ENCODE measurements at places on chromosomes 16 and 17.
A peak's percentile ranks its signal among the peaks of the same experiment; 100 is the strongest.

DNA sequence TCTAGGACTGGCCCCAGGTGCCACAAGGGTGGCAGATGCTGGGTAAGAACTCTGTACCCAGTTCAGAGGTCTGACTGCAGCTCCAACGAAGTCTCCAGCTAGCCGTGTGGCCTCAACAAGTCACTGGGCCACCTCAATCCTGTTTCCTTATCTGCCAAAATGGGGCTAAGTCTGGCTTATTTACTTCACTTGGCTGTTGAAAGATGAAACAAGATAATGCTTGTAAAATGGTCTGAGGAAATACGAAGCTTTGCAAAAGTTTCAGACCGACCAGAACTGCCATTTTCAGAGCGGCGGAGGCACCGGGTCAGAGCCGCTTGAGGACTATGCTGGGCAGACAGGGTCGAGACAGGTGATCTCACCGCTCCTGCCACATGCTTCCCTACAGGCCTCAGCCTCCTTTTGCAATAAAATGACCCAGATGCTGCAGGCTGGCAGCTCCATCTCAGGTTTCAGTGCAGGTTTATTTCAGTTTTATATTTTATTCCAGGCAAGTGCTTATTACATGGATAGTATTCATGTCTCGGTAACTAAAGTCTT is 17.2 kb downstream of the MNT start:
- DNase-seq: no peak

DNA sequence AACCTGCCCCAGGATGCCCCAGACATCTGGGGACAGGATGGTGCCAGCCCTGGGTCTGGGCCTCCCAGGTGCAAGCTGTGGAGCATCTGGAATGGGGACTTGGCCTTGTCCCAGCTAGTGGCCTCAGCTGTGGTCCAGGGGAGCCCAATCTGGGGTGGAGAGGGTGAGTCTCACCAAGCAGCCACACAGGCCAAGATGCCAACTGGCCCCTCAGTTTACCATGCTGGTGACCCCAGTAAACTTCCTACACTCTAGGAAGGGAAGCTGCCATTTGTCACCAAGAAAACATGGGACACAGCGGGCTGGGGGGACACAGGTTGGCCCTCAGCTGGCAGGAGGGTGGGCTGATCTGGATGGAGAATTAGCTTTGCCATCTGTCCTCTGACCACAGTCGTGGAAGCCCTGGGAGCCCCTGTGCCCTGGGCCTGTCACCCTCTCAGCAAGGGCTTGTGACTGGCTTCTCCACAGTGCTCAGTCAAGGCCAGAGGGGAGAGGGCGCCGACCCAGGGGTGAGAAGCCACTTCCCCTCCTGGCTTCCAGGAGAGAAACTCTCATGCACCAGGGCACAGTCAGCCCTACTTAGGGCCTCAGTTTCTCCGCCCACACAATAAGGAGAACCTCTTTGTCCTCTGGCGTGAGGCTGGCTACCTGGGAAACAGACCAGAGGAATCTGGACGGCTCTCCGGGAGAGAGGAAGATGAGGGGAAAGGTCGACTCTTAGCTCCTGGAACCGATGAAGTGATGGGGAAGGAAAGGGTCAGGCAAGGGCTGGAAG is 126.4 kb upstream of the SMURF2 start:
- no peak for DNase-seq

GRCh38 chr17:34598161-34598776 is 18.9 kb downstream of the TMEM132E start:
- DNase-seq: no peak

DNA sequence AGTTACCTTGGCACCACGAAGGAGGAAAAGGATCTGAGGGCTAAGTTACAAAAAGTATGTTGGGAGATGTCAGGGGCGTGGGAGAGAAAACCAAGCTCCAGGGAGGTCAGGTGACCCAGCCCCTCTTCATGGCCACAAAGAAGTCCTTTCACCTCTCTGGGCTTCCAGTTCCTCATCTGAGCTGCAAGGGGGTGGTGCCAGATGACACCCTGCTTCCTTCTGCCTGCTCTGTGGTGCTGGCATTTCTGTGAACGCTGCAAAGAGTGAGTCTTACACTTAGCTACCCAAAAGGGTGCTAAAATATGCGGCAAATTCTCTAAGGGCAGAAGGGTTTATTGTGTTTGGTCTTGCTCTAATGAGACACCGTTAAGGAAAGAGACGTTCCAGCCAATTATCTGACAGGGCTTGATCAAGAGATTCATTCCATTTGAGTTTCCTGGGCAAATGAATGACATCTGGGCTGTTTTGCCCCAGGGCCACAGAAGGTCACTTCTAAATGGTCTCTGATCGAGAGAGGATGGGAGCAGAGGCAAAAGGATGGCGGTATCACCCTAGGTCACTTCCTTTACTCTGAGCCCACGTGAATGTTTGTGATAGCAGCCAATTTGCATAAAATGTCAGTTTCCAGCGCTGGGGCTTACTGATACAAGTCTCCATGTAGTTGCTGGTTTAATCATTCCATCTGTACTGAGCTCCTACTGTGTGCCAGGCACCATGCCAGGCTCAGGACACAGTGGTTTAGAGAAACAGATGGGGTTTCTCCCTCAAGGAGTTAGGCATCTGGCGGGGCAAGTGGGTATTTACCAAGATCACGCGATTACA is 210.2 kb downstream of the KATNIP start:
- no peak for DNase-seq

DNA sequence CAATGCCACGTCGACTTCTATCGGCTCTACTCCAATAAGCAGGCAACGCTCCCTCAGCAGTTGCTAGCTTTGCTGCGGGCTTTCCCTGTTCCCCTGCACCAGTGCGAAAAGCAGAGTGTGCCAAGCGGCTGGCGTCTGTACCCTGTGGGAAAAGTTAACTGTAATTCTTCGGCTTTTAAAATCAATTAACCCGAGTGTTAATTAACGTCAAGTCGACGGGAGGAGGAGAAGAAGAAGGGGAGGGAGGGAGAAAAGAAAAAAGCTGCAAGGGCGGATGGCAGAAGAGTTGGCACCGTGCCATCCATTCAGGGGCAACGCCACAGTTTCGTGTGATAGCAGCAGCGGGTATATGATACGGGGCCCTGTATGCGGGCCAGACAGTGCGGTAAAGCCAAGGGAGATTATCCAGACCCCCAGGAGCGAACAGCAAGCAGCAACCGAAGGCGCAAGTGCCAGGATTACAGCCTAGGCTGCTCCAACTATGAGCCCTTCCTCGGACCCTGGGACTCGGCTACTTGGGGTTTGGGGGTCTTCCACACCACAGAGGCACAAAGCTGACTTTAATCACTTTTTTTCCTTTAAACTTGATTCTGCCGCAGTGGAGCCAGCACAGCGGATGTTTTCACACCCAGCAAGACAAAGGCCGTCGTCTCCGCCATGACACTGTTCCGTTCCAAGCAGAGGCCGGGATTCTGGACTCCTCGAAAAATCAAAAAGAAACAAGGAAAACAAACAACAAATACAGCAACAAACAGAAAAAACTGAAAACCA is 253.8 kb upstream of the PMFBP1 start:
- no peak for DNase-seq

- no peak for DNase-seq
Measured at GRCh38 chr16:82043680-82044584, 8.9 kb downstream of the HSD17B2 start.

DNA sequence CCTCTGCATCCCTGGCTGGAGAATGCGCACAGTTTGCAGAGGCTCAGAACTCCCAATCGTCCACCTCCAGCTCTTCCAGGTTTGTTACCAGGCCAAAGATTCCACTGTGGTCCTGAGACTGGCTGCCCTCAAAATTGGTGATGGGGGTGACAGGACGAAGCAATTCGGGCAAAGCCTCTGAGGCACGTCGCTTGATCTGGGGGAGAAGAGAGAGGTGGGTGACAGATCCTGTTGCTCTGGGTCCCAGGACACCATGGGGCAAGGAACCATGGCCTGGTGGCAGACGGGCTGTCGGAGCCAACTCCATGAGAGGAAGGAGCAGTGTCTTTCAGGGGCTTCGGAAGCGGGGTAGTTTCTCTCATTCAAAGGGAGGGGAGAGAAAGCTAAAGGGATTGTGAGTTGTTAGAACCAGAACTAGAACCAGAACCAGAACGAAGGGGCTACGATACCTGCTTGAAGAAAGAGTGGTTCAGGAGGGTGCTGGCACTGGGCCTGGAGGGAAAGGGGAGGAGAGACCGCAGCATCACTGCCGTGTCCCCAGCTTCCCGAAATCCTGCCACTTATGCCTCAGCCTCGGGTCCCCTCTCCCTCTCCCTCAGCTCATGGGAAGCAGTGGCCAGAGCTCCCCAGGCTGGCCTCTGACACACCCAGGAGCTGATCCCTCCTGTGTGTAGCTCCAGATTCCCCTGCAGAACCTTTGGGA is 3.8 kb upstream of the LIMD2 start:
- no peak for DNase-seq

DNA sequence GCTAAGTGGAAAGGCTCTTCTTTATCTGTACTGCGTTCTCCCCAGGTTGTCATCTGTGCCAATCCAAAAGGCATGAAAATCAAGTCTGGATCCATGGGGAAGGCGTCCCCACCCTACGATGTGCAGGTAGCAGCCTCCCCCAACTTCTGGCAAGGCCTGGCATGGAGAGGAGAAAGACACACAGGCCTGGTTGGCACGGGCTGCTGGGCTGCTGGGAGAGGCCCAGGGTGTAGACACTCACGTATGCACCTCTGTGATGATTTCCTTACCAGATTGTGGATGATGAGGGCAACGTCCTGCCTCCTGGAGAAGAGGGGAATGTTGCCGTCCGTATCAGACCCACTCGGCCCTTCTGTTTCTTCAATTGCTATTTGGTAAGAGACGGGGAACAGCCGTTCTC is 20.4 kb upstream of the ACSM2A start:
- DNase-seq: no peak

GRCh38 chr17:66287911-66288310 is 14.5 kb upstream of the PRKCA start:
- DNase-seq: no peak

- no peak for DNase-seq
Measured at GRCh38 chr17:35256629-35257028, 13.8 kb downstream of the SLFN5 start.

- DNase-seq: no peak
Measured at GRCh38 chr16:78751601-78752000, 652.1 kb downstream of the WWOX start.

DNA sequence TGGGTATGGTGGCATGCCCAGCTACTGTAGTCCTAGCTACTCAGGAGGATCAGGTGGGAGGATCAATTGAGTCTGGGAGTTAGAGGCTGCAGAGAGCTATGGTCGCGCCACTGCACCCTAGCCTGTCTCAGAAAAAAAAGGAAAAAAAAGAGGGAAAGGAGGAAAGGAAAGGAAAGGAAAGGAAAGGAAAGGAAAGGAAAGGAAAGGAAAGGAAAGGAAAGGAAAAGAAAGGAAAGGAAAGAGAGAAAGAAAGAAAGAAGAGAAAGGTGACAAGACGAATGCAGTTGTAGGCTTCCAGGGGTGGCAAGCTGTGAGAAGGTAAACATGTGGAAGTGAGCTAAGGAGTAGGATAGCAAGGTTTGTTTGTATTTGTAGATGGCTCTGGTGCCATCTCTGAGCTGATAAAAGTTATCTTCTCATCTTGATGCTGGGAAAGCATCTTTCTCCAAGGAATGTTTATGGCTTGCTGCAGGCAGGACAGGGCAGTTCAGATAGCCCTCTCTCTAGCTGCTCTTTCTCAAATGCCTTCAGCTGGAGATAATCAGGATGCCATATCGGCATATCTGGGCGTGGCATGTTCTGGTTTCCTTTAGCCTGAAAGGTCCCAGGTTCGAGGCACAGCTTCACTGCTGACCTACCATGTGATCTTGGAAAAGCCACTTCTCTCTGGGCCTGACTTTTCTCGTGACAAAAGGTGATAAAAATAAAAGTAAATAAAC is 2.8 kb upstream of the NOS2 start:
- no peak for DNase-seq

GRCh38 chr17:37447641-37448040 is 41.0 kb downstream of the TADA2A start:
- no peak for DNase-seq

DNA sequence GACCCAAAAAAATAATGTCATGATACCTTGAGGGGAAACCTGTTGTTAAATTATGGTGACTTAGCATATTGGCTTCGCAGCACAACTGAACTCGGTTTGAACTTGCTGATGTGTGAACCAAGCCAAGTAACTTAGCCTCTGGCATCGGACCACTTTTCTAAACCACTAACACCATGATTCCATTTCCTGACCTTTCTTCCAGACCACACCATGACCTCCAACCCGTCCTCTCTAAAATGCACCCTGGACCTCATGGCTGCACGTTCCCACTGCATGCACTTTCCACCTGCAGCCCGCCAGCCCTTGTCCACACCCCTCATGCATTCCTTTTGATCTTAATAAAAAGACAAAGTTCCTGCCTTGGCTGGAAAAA is 29.3 kb downstream of the DYNLRB2 start:
- DNase-seq: no peak

DNA sequence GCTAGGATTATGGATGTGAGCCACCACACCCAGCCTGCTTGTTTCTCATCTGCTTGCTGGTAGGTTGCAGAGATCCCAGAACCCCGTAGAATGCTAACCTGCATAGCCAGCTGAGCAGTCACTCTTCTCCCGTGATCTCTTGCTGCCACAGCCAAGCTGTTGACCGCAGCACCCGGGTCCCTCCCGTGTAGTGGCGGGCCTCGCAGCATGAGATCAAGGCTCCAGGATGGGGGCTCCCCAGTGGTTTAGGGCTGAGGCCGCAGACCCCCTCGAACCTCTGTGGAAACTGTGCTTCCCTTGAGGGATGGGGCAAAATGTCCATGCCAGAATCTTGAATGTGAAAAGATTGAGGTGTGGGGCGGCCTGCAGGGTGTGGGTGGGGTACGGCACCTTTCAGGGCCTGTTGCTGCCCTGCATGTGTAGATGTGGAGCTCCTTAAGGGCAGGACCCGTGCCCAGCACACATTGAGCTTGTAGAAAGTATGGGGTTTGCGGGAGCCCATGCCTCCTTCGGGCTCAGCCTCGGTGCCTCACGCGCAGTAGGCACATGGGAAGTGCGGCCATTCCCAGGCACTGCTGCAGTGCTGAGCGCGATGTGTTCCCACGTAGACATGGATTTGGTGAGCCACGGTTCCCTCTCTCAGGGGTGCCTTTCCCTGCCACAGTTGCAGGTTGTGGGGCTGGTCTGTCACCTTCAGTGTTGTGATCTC is 99.9 kb downstream of the BANP start:
- DNase-seq: no peak

DNA sequence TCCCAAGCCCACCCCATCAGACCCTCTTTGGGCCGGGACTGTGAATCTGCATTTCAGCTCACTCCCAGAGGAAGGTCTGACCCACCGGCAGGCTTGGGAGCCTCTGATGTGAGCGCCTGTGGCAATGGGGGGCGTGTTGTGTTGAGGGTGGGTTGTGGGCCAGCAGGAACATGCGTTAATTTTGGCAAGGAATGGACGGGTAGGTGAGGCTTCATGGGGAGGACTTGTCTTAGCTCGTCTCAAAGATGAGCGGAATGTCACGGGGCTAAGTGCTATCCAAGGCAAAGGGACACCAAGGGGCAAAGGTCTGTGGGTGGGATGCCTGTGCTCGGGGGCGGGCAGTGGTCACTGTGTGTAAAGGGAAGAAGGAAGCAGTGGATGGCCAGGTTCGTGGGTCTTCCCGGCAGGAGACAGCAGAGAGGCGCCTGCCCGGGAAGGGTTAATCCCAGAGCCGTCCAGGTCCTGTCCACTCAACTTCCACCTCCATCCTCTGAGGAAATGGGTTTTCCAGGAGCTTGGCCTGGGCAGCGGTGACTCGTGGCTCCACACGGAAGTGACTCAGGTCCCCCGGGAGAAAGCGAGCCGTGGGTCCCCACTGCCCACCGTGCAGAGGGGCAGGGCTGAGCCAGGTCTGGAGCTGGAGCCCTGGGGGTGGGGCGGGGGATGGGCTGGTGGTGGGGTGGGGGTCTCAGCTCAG is 17.4 kb downstream of the ADGRG1 start:
- no peak for DNase-seq

GRCh38 chr17:44374306-44375195 is 10.9 kb upstream of the FAM171A2 start:
- DNase-seq: peak; percentile 10

- DNase-seq: no peak
Measured at GRCh38 chr17:4944163-4944553, 4.1 kb downstream of the RNF167 start.
